ENCODE measurements at places on chromosomes 4 and X.
A peak's percentile ranks its signal among the peaks of the same experiment; 100 is the strongest.

DNA sequence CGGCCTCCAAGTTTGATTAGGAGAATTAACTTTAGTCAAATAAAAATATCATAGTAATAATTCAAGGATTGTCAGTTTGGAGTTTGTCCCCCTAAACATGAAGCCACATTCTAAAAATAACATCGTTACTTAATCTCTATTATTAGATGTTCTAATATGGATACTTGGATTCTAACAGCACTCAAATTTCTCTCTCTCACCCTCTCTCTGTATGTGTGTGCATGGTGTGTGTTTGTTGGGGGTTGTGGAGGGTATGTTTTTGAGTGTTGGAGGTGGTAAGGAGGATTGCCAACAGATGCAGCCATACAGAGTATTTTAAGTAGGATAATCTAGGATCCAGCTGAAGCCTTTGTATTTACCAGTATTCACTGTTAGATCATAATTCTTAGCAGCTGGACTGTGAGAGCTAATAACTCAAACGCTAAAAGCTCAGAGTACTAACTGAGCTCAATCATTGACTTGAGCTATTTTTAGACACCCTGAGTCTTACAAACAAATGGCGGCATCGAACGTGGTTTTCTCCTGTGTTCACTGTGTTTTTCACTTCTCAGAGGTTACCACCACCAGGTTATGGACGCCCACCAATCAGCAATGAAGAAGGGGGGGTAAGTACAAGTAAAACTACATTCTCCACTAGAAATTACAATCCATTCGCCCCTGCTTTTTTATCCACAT lies 8.8 kb downstream of the ENAM start:
- DNase-seq: no peak

- no peak for DNase-seq
Observed at GRCh38 chr4:129264008-129264657, 168.2 kb downstream of the C4orf33 start.

DNA sequence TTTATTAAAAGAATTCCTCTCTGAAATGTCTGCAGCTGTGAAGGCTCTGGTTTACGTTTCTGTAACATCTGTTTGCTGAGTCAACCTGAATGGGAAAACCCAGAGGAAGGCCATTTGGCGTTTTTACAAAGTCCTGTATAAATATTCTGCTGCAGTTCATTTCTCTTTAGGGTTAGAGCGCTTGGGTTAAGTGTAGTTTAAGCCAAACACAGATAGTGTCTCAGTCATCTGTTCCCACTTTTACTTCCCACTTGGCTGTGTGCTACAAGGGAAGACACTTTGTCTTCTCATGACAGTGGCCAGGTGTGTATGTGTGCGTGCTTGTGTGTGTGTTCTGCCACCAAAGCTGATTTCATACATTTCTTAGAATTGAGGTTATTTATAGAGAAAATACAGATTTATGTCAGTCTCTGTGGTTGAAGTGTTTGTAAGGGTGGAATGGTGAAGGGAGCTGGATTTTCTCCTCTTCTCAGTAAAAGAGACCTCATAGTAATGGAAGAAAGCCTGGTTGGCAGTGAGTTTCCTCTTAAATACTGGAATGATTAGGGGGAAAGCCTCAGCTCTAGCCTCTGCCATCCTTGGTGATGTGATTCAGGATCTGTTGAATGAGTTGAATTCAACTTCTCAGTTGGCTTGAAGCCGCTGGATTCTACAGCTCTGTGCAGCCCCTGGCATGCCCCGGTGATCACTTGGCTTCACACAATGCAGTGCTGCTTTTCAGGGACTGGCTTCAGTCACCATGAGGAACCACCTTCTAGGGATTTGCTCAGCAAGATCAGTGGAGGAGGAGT lies 50.6 kb downstream of the JADE1 start:
- no peak for DNase-seq

GRCh38 chr4:7727749-7728148 lies 211.9 kb downstream of the AFAP1 start:
- DNase-seq: no peak

DNA sequence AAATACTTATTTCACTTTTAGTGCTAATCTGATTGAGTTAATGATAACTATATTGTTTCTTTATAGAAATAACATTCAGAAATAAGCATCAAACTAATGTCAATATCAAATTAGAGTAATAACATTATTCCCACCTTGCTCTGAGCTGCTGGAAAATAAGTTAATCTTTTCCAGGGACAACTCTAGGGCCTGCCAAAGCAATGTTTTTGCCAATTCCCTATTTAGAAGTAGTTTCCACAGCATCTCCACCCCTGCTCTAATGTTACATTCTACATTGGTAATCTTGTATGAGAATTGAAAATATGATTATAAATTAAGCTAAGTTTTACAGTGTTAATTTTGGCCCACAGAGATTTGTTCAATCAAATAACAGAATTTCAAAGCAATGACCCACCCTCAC lies 68.3 kb downstream of the REELD1 start:
- DNase-seq: no peak

GRCh38 chrX:150547375-150548115 lies 20.9 kb upstream of the MTM1 start:
- DNase-seq: peak; percentile 63
